Activated gamma-delta T cell (primary cell): ENCODE measurements at places on chromosomes 2 and 18.

GRCh38 chr2:39266139-39266805 is 22.5 kb upstream of the CDKL4 start:
- no peak for DNase-seq

DNA sequence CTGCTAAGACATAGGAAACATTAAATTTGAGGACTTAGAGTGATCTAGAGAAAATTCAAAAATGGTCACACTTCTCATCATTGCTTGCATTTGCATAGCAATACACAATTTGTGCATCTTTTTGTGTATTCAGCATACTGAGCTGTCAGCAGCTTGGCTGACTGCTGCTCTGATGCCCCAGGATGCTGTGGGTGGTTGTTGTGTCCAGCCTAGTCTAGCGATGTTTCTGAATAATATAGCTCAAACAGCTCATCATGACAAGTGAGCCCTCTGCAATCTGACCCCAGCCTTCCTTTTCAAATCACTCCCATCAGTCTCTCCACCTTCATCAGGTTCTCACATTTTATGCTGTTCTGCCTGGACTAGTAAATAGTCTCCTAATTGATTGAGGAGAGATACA is 483.7 kb upstream of the SPHKAP start:
- DNase-seq = no peak

DNA sequence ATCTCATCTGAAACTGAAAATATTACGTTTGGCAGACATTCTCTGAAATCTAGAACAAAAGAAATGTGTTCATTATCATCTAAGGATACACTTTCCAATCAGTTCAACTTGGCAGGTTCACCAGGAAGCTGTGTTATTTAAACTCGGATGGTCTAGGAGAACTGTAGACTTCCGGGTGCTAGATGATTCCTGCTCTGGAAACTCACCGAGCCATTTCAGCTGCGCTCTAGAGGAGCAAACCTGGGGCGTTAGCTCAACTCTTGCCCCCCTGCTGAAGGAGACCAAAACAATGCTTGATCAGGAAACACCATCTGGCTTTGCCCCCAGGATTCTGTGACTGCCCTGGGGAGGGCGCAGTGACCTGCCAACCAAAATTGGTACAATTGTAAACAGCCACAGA is 22.9 kb downstream of the MLPH start:
- no peak for DNase-seq

DNA sequence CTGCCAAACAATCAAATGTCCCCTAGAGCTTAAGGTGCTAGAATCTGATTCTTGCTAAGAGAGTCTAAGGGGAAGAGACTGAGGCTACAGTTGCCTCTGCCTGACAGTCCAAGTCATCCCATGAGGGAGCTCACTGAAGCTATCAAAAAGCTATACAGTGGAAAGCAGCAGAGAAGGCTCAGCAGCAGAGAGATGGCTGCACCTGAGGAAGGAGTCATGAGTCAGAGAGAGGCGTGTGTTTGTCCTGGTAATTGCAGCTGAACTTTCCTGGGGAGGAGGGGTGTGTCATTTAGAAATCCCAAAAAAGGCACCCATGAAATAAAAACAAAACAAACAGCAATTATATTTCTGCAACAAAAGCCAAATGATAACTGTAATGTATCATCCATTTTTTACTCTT is 305.2 kb upstream of the UBE2E3 start:
- DNase-seq = no peak

DNA sequence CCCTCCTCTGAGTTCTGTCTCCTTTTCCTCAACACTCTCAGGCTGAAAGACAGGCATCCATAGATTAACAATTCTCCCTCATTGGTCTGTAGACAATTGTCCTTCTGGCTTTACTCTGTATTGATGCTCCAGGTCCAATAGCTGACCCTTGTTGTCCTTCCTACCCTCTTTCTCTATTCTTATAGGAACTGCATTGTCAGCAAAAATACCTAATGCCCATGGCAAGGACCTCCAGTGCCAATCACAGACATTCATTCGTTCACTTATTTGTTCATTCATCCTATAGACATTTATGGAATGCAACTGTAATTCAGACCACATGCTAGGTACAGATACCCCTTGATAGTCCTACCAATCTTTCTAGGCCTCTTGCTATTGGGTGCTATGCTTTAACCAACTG is 69.8 kb upstream of the DTNA start:
- DNase-seq = no peak

DNA sequence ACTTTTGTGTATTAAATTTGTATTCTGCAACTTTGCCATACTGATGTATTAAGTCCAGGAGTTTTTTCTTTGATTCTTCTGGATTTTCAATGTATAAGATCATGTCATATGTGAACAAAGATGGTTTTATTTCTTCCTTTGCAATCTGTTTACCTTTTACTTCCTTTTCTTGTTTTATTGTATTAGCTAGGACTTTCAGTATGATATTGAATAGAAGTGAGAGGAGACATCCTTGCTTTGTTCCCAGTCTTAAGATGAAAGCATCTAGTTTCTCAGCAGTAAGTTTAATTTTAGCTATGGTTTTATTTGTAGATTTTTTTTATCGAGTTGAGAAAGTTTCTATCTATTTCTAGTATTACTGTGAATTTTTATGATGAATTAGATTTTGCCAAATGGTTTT is 25.5 kb downstream of the VRK2 start:
- no peak for DNase-seq

DNA sequence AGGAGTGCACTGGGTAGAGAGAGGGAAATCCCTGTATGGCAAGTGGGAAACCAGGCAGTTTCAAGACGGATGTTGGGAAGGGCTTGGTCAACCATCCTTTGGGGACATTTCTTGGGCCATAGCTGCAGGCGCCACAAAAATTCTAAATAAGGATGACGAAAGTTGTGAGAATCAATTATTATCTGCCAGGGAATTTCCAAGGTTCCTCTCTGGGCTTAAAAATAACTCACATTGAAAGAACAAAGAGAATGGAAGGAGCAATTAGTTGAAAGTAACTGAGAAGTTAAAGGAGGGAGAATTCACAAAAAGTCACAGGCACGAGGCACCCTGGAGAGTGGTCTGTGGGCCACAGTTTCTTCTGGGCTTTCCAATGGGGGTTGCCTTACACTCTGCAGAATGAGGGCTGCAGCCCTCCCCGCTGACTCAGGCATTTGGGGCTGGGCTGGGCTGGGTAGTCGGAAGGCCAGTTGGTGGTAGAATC is 195.7 kb downstream of the SMAD7 start:
- DNase-seq = no peak

- no peak for DNase-seq
These were observed 273.2 kb downstream of the MTX2 start for GRCh38 chr2:176542476-176542875.

DNA sequence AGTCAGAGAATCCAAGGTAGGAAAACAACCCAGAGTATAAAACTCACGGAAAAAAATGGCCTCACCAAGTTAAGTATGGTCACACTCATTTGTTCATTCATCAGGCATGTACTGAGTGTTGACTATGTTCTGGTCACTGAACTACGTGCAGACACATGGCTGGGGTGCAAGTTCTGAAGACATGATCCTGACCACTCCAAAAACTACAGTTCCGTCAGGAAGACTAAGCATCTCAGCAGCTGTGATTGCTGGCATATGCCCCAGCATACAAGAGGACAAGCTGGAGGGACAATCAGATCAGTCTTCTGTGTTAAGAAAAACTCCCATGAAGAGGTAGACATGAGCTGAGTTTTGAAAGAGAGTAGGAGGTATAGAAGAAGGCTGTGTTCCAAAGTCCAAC is 72.8 kb downstream of the TCF4 start:
- DNase-seq = no peak

GRCh38 chr2:66489436-66489835 is 54.5 kb downstream of the MEIS1 start:
- no peak for DNase-seq

DNA sequence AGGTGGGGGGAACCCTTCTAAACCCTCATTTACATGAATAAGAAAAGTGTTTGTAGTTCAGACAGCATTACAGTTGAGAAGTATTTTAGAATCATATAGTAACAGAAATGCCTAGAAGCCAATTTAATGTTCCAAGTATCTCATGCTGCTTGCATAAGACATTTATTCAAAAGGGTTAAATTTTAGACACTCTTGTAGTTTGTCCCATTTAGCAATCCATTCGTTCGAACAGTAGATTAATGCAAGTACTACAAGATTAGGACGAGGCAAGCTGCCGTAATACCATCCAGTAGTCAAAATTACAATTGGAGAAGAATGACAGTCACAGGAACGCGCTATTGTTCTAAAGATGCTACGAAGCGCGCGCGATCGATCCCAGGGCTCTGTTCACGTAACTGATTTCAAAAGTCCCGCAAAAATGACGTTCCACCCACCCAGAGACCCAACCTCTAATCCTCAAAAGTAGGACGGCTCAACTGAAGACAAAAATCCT is 1.2 kb downstream of the TMEM237 start:
- DNase-seq = no peak

- no peak for DNase-seq
These were observed 60.4 kb downstream of the ARL4C start for GRCh38 chr2:234436482-234436837.

DNA sequence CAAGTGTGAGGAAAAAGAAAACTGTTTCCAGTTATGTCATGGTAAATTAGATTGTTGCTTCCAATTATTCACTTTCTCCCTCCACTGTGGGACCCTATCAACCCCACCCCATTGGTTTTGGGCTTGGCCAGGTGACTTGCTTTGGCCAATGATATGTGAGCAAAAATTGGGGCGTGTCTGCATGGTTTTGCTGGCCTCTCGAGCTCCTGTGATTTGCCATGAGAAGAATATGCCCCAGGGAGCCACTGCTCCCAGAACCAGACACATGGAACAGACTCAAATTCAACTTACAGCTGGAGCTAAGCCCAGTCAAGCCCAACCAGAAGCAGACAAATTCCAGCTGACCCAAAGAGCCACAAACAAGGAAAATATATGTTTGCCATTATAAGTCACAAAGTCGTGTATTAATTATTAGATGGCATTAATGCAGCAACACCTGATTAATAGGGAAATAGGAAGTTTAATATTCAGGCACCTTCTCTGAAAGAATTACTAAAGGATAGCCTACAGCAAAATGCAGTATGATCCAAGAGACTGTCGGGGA is 248.9 kb downstream of the ANAPC1 start:
- DNase-seq = no peak

- DNase-seq = no peak
These were observed 225.8 kb upstream of the COPS8 start for GRCh38 chr2:236859908-236860307.

GRCh38 chr2:47109007-47109375 is 46.1 kb downstream of the STPG4 start:
- DNase-seq = no peak

DNA sequence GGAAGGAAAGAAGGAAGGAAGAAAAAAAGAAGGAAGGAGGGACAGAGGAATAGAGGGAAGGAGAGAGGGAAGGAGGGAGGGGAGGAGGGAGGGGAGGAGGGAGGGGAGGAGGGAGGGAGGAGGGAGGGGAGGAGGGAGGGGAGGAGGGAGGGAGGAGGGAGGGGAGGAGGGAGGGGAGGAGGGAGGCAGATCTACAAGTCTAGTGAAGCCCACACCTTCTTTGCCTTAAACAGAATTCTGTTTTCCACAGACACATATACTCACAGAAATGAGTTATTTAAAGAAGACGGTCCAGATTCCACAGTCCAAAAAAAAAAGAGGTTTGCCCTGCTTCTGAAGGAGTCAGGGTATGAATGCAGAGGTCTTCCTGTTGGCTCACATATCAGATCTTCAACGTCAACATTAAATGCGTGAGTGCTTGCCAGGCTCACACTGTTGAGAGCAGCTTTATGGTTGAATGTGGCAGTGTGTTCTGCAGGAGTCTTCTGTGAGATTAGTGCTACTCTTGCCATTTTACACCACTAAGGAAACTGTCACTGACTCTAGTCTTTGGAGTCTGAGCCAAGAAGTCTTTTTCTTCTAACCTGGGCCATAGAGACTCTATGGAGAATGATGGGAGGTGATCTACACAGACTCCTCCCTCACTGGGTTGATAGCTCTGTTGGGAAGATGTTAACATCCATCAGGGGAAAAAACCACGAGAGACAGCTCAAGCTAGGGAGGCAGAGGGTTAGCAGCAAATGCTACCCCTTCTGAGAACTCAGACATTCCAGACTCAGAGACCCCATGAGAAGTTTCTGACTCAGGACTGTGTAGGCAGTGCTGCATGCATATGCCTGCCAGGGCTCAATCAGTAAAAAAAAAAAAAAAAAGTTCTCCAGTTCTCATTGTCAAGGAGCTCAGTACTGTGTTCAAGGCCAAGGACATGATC is 23.3 kb downstream of the PAX8 start:
- DNase-seq = no peak

- no peak for DNase-seq
These were observed 18.9 kb upstream of the BIN1 start for GRCh38 chr2:127125821-127126220.

GRCh38 chr2:28300485-28301341 is 91.9 kb upstream of the FOSL2 start:
- DNase-seq = no peak

DNA sequence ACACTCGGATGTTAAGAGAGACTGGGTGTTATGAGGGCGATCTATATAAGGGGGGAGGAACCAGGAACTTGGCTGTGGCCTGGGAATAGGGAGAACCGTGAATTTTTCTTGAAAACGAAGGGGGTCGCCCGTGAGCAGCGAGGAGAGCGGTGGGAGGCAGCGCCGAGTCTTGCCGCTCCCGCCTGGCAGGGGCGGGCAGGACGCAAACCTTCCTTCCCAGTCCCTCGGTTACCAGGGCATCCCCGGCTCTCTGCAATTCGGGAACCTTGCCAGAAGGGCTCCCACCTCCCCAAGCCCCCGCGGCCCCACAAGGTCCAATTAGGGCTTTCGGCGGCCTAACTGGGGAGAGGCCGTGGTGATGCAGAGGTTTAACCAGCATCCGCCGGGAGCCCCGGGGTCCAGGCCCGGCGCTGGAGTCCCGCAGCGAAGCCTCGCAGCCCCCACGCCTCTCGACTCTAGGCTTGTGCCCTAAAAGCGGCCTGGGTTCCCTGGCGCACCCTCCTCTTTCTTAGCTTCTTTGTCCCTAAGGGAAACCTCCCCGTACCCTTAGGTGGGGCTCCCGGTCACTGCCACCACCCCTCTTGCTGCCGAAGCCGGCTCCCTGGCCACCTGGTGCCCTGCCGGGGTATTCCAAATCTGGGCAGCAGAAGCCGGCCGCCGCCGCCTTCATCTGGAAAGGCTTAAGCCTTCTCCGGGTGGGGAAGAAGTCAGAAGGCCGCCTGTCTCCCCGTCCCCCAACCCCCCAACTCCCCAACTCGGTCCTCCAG is 680 bp upstream of the FHOD3 start:
- no peak for DNase-seq

DNA sequence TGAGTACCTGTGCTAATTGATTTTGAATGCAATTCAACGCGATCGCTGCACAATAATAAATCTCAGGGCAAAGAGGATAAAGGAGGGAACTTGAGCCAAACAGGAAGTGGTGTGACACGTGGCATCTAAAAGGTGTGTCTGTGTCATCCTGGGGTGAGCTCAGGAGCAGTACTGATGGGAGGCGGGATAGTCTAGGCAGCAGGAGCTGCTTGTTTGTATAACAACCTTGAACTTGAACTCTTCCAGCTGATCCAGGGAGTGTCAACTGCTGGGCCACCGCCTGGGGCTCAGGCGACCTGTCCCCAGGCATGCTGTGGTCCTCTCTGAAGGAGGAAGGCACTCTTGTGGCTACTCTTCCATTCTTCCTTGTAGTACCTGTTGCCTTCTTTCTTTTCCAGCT is 61.2 kb downstream of the BOD1L2 start:
- DNase-seq = no peak

- DNase-seq = no peak
These were observed 60.2 kb upstream of the TCF7L1 start for GRCh38 chr2:85073033-85073432.

- no peak for DNase-seq
These were observed 260.5 kb downstream of the CCDC85A start for GRCh38 chr2:56444339-56444738.

- no peak for DNase-seq
These were observed 77.2 kb downstream of the PIGN start for GRCh38 chr18:62109676-62110075.
